ENCODE measurements at places on chromosomes 1 and 21.

DNA sequence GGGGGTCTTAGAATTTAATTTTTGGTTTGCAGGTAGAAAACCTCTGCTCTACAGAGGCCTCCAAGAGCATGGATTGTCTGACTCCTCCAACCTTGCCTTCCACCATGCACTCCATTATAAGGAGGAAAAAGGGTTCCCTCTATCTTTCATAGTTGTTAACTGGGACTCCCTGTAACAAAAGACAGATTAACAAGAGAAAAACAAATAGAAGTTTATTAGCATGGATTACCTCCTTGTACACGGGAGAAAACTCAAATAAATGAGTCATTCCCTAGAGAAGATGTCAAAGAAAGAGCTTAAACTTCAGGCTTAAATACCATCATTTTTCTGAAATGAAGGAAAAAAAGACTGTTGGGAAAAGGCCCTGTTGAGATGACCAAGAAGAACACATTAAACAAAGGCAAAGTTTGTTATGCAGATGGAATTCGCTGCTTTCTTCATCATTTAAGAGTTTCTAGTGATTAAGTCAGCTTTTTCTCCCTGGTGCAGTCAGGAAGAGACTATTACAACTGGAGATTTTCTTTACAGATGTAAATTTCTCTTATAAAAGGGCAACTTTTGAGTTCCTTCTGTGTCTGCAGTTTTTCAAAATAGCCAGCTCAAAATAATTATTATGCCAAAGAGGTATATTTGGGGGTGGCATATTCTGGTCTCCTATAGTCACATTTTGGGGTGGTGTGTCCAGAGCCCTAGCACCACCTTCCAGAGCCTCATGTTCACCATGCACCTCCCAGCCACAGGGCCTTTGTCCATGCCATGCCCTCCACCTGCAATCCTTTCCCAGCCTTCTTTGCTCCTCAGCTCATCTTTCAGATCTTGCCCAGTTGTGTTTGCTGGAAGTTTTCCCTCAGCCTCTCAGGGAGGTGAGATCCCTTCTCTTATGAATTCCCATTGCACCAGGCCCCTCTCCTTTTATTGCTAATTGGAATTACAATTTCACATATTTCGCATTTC, 63.1 kb upstream of the KLHDC7A start:
- no peaks in the 10 kb centered on the region for H3K36me3 ChIP-seq
- no peak for DNase-seq
- H3K27ac ChIP-seq, result no peak overlapping the region
- no peaks in the 10 kb centered on the region for H3K4me1 ChIP-seq

GRCh38 chr1:56375326-56375804, 204.0 kb downstream of the PLPP3 start:
- no peak for DNase-seq
- H3K36me3 ChIP-seq, result no peaks in the 10 kb centered on the region
- no peak overlapping the region for H3K27ac ChIP-seq
- peaks cover 13% of the 10 kb centered on the region for H3K27me3 ChIP-seq

DNA sequence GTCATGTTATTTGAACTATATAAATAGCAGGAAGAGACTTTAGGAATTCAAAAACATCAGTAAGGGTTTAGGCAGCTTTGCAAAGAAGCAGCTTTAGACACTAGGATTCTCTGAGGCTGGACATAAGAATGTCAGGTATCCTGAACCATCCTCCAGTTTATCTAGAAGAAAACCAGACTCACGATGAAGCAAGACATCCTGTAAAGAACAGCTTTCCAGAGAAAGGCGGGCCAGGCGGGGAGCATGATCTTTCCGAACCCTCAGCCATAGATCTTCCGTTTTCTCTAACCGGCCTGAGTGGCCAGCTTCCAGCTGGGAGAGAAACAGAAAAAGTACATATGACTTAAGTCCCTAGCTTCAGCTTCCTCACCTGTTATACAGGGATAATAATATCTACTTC, 39.3 kb upstream of the RBBP5 start:
- H3K27ac ChIP-seq, result no peak overlapping the region
- no peak for DNase-seq
- no peaks in the 10 kb centered on the region for H3K4me1 ChIP-seq
- peaks cover 85% of the 10 kb centered on the region for H3K36me3 ChIP-seq

- no peaks in the 10 kb centered on the region for H3K4me1 ChIP-seq
- H3K4me3 ChIP-seq, result no peak overlapping the region
- no peaks in the 10 kb centered on the region for H3K27me3 ChIP-seq
Measured at GRCh38 chr21:19420565-19420964, 1017.0 kb upstream of the TMPRSS15 start.

DNA sequence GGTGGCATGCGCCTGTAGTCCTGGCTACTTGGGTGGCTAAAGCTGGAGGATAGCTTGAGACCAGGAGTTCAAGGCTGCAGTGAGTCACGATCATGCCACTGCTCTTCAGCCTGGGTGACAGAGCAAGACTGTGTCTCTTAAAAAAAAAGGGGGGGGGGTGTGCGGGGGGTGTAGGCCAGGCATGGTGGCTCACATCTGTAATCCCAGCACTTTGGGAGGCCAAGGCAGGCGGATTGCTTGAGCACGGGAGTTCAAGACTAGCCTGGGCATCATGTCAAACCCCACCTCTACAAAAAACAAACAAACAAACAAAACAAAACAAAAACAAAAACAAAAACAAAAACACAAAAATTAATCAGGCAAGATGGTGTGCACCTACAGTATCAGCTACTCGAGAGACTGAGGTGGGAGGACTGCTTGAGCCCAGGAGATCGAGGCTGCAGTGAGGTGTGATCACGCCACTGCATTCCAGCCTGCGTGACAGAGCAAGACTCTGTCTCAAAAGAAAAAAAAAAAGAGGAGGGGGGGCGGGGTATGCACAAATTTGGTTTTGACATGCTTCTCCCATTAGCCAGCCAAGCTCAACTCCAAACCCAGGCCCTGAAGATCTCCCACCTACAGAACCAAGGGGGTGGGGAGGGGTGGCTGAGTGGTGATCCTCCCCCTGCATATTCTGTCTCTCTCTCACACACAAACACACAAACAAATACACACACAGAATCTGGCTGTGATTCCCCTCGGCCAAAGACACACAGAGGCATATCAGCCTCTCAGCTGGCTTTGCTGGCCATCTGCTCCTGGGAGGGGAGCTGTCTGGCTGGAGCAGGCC, 3.1 kb downstream of the PTAFR start:
- no peak overlapping the region for H3K27ac ChIP-seq
- no peak for DNase-seq
- peaks cover under 1% of the 10 kb centered on the region for H3K36me3 ChIP-seq
- H3K4me3 ChIP-seq, result no peak overlapping the region
- H3K4me1 ChIP-seq, result peaks cover 57% of the 10 kb centered on the region
- peaks cover 29% of the 10 kb centered on the region for H3K27me3 ChIP-seq

- H3K4me3 ChIP-seq, result no peak overlapping the region
- no peaks in the 10 kb centered on the region for H3K4me1 ChIP-seq
- peaks cover 6% of the 10 kb centered on the region for H3K27me3 ChIP-seq
- no peaks in the 10 kb centered on the region for H3K36me3 ChIP-seq
Measured at GRCh38 chr1:199669916-199670315, 357.6 kb upstream of the NR5A2 start.

- peaks cover 59% of the 10 kb centered on the region for H3K36me3 ChIP-seq
- peak overlapping the region; percentile 77 for H3K4me3 ChIP-seq
- peaks cover 94% of the 10 kb centered on the region for H3K4me1 ChIP-seq
Measured at GRCh38 chr21:14533499-14534428, 12.4 kb downstream of the SAMSN1 start.

DNA sequence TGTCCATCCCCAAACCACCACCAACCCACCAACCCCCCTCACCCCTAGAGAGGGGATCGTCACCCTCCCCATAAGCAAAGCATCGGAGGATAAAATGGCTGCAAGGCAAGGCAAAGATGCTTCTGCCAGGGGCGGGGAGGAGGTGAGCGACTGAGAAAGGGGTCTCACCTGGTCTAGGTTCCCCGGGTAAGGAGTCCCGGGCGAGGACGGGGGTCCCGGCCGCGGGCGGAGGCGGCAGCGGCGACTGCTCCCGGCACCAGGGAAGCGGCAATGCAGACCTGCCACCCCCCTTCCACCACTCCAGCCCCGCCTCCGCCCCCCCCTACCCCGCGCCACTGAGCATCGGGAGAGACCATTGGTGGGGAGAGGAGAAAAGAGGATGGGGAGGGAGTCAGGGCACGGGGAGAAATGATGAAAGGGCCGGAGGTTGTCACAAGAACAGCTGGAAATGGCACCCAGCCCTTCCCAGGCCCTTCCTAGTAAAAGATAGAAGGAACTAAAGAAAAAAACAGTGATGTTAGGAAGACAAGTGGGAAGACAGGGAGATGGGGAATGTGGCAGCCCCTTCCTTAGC, at the start of gene SV2A:
Gene SV2A (minus strand): TSS at position 274 of the 574 bp plus-strand sequence. CDS start 4,004 bp downstream, outside the sequence.
- peaks cover 9% of the 10 kb centered on the region for H3K36me3 ChIP-seq
- H3K27me3 ChIP-seq, result peaks cover 1% of the 10 kb centered on the region
- H3K4me1 ChIP-seq, result peaks cover 24% of the 10 kb centered on the region
- peak within 1 kb of the TSS; percentile 68 for H3K27ac ChIP-seq

DNA sequence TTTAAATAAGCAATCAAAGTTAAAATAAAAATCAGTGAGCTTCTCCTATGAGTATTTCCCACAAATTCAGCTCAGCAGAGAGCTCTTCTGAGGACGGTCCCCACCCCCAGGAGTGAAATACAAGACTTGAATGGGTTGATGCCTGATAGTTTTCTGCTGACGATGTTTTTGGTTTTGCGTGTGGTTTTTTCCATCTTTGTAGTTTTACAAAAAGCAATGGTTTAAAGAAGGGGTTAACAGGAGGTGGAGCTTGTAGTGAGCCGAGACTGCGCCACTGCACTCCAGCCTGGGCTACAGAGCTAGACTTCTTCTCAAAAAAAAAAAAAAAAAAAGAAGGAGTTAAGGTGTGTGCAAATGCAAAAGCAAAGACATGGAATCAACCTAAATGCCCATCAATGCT, 171.7 kb upstream of the COA6 start:
- no peaks in the 10 kb centered on the region for H3K4me1 ChIP-seq
- H3K27me3 ChIP-seq, result peaks cover 4% of the 10 kb centered on the region
- no peaks in the 10 kb centered on the region for H3K36me3 ChIP-seq
- DNase-seq, result no peak
- no peak overlapping the region for H3K27ac ChIP-seq

GRCh38 chr1:211305044-211305443, 21.6 kb upstream of the TRAF5 start:
- H3K27me3 ChIP-seq, result no peaks in the 10 kb centered on the region
- H3K27ac ChIP-seq, result peak overlapping the region; percentile 79
- H3K4me1 ChIP-seq, result peaks cover 36% of the 10 kb centered on the region
- peaks cover 35% of the 10 kb centered on the region for H3K36me3 ChIP-seq
- H3K4me3 ChIP-seq, result no peak overlapping the region
- DNase-seq, result no peak

DNA sequence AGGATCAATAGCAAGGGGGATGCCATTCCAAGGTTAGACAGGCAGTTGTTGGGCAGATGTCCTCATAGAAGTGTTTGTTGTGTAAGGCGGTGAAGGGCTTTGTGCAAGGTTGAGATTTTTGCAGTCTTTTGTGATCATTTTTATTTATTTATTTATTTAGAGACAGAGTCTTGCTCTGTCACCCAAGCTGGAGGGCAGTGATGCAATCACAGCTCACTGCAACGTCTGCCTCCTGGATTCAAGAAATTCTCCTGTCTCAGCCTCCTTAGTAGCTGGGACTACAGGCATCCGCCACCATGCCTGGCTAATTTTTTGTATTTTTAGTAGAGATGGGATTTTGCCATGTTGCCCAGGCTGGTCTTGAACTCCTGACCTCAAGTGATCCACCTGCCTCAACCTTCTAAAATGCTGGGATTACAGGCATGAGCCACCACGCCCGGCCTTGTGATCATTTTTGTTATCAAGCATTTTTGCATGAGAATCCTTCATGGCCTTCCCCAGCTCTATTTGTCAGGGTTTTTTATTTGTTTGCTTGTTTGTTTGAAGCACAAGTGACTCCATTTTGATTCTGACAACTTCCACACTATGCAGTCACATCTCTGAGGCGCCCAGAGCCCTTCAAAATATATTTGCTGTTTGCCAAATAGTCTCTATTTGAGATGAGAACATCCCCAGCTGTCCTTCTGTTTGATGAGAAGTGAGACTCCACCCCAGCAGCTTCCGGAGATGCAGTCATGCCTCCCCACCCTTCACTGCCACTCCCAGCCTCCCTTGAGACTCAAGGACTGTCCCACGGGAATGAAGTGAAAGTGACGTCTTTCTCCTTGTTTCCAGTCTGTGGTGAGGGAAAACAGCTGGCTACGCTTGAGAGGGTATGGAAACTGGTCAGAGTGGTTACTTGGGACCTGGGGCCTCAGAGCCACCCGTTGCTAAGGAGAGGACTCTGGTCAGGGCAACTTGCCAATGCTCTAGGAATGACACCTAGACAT, 38.0 kb downstream of the TMEM50B start:
- H3K36me3 ChIP-seq, result peaks cover 5% of the 10 kb centered on the region

DNA sequence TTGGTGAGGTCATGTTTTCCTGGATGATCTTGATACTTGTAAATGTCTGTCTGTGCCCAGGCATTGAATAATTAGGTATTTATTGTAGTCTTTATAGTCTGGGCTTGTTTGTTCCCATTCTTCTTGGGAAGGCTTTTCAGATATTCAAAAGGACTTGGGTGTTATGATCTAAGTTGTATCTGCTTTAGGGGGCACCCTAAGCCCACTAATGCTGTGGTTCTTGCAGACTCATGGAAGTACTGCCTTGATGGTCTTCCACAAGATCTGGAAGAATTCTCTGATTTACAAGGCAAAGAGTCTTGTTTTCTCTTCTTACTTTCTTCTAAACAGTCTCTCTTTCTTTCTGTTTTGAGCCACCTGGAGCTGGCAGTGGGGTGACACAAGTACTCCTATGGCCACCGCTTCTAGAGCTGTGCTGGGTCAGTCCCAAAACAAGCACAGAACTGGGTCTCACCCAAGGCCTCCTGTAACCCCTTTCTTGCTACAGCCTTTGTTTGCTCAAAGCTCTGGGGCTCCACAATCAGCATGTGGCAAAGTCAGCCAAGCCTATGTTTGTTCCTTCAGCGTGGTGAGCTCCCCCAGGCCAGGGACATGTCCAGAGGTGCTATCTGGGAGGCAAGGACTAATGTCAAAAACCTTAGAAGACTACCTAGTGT, 12.6 kb downstream of the VN1R5 start:
- DNase-seq, result no peak
- no peak overlapping the region for H3K27ac ChIP-seq
- no peaks in the 10 kb centered on the region for H3K4me1 ChIP-seq
- no peak overlapping the region for H3K4me3 ChIP-seq
- H3K27me3 ChIP-seq, result peaks cover 1% of the 10 kb centered on the region

DNA sequence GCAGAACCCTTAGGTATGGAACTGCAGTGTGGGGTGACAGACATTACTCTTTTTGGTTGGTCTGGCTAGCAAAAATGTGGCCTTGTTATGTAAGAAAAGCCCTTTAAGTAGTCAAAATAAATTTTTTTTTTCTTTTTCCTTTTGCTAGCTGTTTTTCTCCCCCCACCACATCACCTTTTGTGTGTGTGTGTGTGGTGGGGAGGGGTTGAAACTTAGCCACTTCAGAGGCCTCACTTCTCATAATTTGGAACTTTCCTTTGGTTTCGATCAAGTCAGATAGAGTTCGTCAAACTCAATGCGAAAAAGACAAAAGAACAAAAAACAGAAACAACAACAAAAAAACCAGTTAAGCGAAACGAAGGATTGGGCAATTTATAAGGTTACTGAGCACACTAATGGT, 1.9 kb upstream of the PRMT2 start:
- H3K36me3 ChIP-seq, result no peaks in the 10 kb centered on the region
- peaks cover 52% of the 10 kb centered on the region for H3K4me1 ChIP-seq
- no peak for DNase-seq
- peak overlapping the region; percentile 91 for H3K4me3 ChIP-seq
- peak overlapping the region; percentile 94 for H3K27ac ChIP-seq

- peaks cover 75% of the 10 kb centered on the region for H3K4me1 ChIP-seq
- no peaks in the 10 kb centered on the region for H3K27me3 ChIP-seq
- peaks cover 92% of the 10 kb centered on the region for H3K36me3 ChIP-seq
- DNase-seq, result no peak
- peak overlapping the region; percentile 99 for H3K27ac ChIP-seq
- H3K4me3 ChIP-seq, result peak overlapping the region; percentile 99
Measured at GRCh38 chr1:92838519-92838918, 6.7 kb downstream of the RPL5 start.

GRCh38 chr1:162988869-162989268, 80.3 kb upstream of the RGS4 start:
- H3K4me1 ChIP-seq, result no peaks in the 10 kb centered on the region
- DNase-seq, result no peak
- H3K36me3 ChIP-seq, result no peaks in the 10 kb centered on the region
- no peak overlapping the region for H3K4me3 ChIP-seq
